Fibroblast of upper back skin (primary cell): ENCODE measurements at places on chromosomes 4 and X.
A peak's percentile ranks its signal among the peaks of the same experiment; 100 is the strongest.

GRCh38 chr4:46081248-46081647 lies 42.6 kb downstream of the GABRG1 start:
- DNase-seq = no peak

- peak; percentile 58 for DNase-seq
Observed at GRCh38 chr4:186781032-186781917, 57.6 kb upstream of the FAT1 start.

DNA sequence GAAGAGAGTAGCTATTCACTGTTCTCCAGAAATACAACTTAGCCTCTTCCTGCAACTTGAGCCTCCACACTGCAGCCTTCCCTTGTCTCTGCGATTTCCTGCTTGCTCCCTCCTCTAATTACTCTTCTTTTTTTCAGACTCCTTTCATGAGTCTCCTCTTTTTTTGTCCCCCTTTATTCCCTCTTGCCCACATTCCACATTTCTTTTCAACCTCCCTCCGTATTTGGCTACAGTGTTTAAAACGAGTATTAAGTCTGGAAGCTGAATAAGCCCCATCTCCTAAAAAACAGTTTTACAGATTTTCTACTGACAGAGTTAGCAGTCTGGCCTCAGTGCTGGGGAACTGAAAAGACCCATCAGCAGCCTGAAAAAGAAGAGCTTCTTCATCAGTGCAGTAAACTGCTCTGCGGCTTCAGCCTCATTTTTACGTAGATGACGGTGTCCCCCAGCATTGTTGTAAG lies 141.5 kb downstream of the TENM3 start:
- peak; percentile 26 for DNase-seq

DNA sequence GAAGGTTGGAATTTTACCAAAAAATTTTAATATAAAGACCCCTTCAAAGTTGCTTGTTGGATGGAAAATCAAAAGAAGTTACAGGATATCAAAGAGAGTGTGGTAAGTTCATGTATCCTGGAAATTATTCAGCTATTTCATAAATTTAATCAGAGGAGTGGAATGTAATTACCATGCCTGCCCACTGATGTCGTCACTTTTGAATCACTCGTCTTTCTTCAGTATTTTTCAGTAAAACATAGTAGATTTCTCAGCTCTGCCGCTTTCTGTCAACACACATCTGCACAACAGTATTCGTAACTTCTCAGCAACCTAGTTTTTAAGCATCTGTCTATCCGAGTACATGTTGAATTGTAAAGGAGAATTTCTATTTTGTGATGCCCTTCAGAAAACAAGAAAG lies 2163.0 kb upstream of the AGA start:
- peak; percentile 84 for DNase-seq

DNA sequence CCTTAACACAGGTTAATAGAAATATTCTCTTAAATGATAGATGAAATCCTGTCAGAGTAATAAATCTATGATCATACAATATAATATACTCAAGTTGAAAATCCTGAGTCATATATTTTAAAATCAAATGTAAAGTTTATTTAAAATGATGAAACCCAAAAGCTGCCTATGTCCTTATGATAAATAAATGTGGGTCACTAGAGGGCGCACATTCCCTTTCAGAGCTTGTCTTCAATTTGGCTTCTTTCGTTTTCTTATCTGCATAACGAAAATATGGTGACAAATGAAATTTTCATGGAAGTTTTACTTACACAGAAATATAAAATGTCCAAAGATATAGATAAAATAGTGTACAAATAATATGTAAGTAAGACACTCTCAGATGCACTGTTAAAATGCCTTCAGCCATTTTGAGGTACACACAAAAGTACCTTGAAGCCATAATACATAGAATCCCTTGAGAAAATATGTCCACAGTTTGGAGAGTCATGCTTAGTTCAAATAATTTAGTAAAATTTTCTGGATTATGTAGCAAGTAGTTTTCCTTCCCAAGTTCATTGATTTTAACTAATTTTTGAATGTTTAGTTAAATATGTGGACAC lies 680.4 kb downstream of the DMD start:
- peak; percentile 35 for DNase-seq

GRCh38 chr4:41432881-41433280 lies 105.1 kb upstream of the LIMCH1 start:
- DNase-seq = peak; percentile 88

GRCh38 chr4:159129814-159130550 lies 27.1 kb downstream of the RAPGEF2 start:
- no peak for DNase-seq

DNA sequence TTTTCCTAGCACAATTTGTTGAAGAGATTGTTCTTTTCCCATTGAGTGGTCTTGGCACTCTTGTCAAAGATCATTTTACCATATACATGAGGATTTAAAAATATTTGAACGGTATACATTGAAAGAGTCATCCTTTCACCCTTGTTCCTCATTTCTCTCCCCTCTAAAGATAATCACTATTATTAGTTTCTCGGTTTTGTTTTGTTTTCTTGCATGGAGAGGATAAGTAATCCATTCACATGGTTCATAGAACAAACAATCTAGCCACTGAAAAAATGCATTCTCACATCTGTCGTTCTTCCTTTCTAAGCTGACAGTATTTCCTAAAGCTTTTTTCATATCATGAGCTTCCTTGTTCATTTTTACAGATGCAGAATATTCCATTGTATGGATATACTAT lies 39.2 kb upstream of the MSMO1 start:
- no peak for DNase-seq

DNA sequence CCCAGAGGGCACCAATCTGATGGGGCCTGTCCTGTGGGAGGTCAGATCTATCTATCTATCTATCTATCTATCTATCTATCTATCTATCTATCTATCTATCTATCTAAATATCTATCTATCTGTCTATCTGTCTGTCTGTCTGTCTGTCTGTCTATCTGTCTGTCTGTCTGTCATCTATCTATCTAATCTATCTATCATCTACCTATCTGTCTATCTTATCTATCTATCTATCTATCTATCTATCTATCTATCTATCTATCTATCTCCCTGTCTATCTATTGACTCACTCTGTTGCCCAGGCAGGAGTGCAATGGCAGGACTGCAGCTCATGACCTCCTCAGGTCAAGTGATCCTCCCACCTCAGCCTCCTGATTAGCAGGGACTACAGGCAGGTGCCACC lies 155.7 kb upstream of the STX18 start:
- no peak for DNase-seq

DNA sequence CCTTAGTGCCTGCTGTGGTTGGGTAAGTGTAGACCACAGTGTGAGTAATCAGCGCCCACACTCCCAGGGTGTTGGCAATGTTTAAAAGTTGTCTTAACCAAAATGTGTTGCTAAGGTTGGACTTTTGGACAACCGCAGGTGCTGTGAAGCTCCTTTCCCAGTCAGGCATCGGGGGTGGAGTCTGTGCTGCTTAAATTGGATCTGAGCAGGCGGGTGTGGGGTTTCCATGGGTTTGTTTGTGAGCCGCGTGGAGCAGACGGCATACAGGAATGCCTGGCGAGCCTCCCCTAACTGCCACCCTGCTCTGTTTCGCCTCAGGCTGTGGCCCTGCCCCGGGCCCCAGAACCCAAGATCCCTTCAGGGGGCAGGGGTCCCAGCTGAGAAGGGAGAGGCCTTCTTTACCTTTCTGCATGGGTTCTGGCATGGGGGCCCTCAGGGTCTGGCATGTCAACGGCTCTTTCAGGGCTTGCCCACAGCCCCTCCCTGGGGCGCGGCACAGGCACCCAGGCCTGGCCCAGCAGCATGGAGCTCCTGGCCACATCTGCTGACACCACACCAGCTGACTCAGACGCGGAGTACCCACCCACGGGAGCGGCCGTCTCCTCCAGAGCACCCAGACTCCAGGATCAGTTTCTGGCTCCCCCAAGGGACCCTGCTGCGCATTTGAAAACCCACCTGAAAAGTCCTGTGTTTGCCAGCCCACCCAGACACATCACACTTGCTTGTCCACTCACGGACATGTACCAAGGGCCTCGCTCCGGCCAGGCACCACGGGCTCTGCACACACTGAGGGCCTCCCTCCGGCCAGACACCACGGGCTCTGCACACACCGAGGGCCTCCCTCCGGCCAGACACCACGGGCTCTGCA lies 5.1 kb upstream of the SPON2 start:
- no peak for DNase-seq

- DNase-seq = no peak
Observed at GRCh38 chr4:144316869-144317268, 176.4 kb upstream of the GYPA start.

DNA sequence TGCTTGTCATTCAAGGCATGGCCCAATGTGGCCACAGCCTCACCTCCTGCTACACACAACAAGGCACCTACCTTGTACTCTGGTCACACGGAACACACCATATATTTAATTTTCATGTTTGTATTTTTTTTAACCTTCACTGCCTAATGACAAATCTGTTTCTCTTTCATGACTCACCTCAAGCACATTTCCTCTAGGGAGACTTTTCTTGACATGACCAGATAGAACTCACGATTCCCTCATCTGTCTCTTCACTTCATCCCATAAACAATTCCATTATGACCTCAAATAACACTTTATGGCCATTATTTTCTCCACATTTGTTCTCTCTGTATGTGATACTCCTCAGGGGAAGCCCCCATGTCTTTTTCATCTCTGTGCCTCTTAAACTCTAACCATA lies 11.1 kb downstream of the DRP2 start:
- DNase-seq = peak; percentile 38

DNA sequence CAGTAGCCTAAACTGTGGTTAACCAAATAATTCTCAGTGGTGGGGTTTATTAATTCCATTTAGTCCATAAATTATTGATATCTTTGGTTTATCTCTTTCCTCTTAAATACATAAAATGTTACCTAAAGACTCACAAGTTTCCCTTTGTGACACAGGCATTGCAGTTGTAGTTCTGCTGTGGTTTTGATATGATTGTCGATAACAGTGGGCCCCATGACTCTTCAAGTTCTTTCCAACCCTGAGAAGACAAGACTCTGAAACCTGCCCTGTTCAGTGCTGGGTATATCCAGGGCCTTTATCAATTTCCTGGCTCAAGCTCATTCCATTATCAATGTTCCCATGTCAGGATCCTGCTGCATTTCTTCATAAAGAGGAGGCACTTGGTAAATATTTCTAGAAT lies 117.9 kb upstream of the TBC1D9 start:
- no peak for DNase-seq

DNA sequence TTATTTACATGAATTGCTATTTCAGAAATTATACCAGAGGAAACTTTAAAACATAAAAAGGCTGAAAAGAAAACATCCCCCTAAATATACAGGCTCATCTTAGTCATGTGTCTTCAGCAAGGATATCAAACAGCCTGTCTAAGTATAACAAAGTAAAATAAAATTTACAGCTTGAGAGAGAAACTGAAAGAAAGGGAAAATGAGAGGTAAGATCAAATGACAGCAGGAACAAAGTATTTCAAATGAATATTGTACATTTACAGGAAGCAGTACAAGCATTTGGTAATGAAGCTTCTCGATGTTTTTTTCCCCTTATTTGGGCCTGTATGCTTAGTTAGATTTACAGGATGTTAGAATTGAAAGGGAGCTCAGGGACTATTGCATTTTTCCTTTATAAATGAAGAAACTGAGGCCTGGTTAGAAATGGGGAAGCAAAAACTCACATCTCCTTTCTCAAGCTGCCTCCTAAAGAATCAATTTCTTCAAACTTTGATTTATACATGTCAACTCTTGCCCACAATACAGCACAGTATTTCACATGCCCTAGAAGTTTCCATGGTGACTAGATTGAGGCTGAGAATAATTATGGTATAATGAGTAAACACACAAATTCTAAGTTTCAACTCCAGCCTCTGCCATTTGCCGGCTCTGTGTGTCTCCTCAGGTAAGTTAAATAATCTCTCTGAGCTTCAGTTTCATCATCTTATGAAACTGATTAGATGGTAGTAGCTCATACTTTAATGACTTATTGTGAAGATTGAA lies 29.3 kb downstream of the DAPP1 start:
- DNase-seq = no peak

DNA sequence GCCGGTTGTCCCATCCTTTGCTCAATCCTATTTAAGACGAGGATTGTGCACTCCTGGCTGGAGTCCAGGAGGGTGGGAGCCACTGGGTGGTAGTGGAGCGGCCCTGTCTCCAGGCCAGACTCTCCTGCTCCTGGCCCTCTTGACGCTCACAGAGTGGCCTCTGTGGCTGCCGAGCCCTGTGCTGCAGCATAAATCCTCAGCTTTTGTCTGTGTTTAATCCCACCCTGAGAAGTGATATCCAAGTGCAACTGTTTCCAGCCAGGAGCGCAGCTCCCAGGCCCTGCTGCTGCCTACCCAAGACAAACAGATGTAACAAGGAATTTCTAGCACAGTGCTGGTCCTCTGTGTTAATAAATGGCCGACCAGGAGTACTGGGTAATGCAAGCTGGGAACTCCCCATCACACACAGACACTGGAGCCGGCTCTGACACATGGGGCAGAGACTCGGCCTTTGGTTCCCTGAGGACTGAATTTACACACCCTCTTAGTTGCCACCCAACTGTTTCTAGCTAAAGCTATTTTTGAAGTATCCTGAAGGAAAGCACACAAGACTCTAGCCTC lies 85.3 kb downstream of the GATB start:
- DNase-seq = no peak

DNA sequence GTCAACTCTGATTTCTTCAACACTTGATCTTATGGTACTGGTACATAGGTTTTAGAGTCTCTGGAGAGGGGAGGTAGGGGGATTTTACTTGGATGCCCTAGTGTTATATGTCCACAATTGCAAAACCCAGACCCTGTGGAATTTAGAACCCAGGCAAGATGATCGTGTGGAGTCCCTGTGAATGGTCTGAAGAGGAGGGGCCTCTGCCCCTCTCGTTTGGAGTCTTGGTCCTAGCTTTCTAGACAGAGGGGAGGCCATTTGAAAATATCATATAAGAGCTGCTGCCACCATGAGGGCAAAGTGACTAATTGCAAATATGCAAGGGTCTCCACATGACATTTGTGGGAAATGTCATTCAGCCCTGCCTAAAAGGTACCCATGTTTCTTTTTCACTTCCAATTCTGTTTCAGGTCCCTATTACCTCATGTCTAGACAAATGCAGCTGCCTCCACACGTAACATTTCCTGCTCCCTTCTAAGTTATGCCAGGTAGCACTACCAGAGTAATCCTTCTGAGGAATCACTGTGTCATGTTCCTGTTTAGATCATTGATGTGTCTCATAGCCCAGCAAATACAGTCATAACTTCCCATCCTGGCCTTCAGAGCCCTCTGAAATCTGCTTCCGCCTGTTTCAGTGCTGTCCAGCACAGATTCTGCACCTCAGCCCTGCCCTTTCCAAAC lies 126.8 kb downstream of the KLHL8 start:
- peak; percentile 48 for DNase-seq

GRCh38 chr4:3710451-3711182 lies 55.6 kb upstream of the ADRA2C start:
- DNase-seq = peak; percentile 20

GRCh38 chrX:129613596-129613995 lies 41.2 kb downstream of the APLN start:
- DNase-seq = no peak

DNA sequence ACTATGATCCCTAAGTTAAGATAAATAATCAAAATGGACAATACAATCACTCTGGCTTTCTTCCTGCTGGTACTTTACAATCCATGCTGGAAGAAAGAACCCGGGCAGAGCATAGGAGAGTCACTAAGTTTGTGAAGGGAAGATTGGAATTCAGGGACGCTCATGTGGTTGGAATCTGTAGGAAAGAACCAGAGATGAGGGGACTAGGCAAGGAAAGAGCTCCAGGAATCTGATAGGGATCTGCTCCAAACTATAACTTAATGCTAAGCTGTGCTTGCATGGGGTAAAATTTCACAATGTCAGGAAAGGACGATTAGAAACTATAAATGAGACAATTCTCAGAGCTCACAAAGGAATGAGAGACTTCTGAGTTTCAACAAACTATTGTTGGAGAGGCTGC lies 167.5 kb downstream of the ADGRA3 start:
- peak; percentile 83 for DNase-seq
